ENCODE measurements at places on chromosomes 1 and 21.
A peak's percentile ranks its signal among the peaks of the same experiment; 100 is the strongest.

DNA sequence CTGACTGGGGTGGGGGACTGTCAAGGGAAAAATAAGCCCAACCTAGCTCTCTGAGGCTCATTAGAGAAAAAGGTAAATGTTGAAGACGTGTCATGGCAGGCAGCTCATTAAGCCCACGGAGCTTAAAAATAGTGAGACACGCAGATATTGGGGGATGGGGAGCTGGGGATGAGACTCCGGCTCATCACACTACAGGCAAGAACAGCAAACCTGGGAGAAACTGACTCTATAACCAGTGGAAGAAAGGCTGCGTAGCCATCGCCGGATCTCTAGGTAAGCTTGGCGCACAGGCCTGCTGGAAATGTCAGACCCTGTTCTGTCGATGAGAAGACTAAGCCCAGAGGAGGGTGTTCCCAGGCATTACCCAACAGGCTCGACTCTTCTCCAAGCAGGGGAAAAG is 78.0 kb downstream of the SYT2 start:
- DNase-seq = no peak

- DNase-seq = no peak
Observed at GRCh38 chr1:229714964-229715603, 89.0 kb downstream of the URB2 start.

DNA sequence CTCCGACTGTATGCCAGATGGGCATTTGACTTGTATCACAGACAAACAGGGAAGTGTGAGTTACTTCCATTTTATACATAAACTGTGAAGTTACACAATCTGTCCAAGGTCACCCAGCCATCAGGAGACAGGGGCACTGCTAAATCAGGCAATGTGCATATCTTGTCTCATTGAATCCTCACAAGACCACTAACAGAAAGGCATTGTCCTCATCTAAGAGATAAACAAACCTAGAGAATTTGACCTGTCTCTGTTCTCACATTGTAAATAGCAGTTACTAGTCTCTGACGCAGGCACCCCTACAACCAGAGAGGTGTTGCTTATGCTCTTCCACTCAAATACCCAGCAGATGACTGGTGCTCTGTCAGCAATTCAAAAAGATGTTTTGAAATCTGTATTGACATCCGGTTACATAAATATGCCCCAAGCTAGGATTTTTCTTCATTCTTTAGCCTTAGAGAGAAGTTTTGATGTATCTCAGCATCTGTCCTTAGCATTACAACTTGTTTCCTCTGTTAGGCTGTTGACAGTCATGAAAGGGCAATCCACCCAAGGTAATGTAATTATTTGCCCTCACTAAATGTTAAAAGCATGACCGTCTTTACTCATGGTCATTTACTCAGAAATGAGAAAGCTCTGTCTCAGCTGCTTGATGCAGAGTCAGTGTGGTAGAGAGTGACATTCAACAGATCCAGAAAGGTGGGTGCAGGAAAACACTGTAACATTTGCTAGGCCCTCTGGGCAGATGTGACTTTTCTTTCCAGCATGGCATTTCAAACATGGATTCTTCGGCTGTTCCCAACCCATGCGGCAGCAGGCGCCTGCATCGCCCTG is 51.9 kb upstream of the ZNF326 start:
- DNase-seq = no peak

GRCh38 chr1:84090447-84091245 is 53.4 kb upstream of the PRKACB start:
- no peak for DNase-seq

DNA sequence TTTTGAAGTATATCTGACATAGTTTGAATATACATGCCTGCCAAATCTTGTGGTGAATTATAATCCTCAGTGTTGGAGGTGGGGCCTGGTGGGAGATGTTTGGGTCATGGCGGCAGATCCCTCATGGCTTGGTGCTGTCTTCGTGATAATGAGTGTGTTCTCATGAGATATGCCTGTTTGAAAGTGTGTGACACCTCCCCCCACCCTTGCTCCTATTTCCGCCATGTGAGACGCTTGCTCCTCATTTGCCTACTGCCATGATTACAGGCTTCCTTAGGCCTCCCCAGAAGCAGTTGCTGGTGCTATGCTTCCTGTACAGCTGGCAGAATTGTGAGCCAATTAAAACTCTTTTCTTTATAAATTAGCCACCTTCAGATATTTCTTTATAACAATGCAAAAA is 436.6 kb upstream of the BEND5 start:
- no peak for DNase-seq

DNA sequence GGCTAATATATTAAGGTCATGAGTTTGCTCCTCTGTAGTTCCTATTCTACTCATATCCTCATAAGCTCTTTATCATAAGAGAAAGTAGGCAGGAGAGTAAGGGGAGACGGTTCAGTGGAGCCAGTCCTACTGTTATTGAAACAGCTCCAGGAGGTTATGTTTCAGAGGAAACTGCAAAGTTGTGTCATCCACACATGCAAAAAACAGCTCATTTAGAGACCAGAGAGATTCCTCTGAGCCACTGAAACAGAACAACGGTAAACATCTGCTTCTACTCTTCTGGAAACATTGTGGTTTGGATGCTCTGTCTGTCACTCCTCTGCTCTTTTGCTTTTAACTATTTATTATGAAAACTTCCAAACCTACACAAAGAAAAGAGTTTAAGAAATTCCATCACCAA is 66.3 kb upstream of the PPP2R5A start:
- no peak for DNase-seq

DNA sequence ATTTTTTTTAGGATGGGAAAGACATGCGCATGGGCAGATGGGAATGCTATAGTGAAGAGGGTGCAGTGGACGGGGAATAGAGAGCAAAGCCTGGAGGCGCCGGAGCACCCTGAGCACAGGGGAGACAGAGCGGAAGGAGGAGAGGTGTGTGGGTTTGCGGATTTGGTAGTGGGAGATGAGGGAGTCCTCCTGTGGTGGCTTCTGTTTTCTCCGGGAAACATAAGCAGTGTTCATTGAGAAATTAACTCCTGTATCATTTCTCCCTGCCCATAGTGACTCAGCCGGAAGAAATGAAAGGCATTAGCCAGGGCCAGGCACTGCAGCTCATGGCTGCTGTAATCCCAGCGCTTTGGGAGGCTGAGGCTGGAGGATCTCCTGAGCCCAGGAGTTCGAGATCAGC is 4.7 kb upstream of the PTPRF start:
- no peak for DNase-seq

DNA sequence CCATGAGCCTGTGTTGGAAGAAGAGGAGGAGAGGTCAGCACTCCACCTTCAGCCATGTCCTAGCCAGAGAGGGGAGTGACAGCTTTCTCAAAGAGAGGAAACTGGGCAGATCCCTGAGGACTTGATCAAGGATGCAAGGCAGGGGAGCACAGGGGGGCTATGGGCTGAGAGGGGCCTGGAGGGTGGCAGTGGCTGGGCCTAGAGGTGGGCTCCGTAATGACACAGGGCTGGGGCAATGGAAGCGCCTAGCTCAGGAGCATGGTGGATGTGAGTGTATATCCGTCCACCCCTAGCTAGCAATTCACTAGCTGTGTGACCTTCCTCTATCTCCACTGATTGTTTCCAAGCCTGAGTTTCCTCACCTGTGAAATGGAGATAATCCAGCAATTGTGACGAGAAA is 32.6 kb downstream of the NEK2 start:
- DNase-seq = no peak

- no peak for DNase-seq
Observed at GRCh38 chr1:239587066-239587465, 200.7 kb downstream of the CHRM3 start.

GRCh38 chr1:5874416-5875110 is 117.7 kb downstream of the NPHP4 start:
- DNase-seq = no peak

GRCh38 chr1:39529901-39530535 is 38.6 kb downstream of the BMP8A start:
- DNase-seq = no peak

DNA sequence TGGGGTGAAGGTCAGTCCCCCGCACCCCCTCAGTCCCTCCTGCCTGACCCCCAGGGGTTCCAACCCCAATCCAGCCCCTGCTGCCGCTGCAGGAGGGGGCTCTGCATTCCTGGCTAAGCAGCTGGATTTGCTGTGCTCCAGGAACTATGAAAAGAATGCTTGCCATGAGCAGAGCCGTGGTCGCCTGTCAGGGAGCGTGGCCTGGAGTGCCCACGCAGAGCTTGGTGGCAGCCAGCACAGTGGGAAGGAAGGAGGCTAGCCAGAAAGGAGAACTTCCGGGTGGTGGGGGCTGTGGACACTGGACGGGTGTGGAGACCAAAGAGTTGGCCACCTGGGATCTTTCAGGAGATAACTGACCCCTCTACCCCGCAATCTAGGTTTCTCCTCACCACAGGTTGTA is 5.6 kb downstream of the COL8A2 start:
- no peak for DNase-seq

- peak; percentile 45 for DNase-seq
Observed at GRCh38 chr1:213782941-213783672, 204.7 kb upstream of the PROX1 start.

DNA sequence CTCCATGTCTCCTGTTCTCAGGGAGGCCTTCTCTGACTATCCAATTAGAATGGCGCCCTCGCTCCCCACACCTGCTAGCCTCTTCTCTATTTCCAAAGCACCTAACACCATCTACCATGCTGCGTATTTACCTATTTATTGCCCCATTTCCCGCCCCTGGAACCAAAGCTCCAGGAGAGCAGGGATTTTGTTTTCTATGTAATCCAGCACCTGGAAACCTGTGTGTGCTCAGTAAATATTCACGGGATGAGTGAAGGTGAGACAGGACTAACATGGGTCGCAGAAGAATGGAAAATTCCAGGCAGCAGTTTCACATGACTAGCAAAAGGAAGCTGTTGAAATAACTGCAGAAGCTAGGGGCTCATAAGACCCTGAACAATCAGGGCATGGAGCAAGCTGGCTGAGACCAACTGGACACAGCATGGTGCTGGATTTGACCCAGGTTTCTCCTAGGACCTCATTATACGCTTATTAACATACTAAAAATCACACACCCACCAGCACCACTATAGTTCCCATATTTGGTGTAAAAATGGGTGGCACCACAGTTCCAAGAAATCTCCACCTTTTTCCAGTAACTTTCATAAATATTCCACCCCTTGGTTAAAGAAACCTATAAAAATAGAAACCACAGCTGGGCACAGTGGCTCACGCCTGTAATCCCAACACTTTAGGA is 15.1 kb upstream of the TENT5B start:
- DNase-seq = no peak

DNA sequence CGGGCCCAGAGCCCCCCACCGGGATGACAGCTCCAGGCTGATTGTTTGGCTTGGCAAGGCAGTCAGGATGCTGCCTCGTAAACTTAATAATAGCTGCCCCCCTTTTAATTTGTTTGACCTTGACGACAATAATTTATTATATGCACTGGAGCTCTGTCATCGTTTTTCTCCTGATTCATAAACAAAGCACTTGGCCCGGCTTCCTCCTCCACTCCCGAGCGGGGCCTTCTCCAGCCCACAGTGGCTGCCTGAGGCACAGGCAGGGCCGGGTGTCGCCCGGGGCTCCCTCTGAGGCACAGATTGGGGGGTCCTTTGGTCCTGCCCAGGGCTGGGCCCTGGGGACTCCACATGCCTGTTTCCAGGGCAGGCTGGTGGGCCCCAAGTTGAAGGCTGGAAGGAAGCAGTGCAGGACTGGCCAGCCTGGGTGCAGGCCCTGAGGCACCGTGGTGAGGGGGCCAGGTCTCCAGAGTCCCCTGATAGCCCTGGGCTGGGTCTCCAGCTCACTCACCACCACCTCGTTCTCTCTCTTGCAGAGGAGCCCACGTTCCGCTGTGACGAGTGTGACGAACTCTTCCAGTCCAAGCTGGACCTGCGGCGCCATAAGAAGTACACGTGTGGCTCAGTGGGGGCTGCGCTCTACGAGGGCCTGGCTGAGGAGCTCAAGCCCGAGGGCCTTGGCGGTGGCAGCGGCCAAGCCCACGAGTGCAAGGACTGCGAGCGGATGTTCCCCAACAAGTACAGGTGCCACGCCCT is 52.0 kb upstream of the ARHGEF16 start:
- DNase-seq = no peak

GRCh38 chr1:94118013-94118412 is 2.9 kb downstream of the ABCA4 start:
- DNase-seq = no peak

DNA sequence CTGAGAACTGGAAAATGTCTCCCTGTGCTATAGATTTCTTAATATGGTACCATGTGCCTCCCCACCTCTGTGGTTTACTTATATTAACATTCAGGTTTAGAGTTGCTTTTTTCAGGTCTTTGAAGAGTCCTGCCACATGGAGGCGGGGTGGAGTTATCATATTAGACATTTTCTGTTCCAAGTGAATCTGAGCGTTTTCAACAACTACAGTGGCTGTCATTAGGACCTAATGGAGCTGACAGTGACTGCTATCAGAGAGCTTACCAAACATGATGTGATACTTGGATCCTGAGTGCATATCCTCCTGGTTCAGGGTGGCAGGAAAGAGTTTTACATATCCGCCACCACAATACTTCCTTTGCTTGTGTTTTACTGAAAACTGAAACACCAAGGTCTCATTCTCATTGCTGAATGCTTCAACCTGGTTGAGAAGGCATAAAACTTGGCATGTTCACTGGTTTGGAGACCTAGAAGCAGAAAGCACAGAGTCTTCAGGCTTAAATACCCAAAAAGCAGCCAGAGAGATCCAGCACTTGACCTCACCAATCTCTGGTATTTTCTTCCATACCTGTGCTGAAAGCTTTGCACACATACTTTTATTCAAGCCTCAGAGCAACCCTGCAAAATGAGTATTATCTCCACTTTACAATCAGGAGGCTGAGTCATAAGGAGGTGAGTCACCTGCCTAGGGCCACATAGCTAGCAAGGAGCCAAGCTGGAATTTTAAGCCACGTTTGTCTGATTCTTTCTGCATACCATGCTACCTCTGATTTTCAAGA is 47.4 kb upstream of the OSBPL9 start:
- DNase-seq = no peak

DNA sequence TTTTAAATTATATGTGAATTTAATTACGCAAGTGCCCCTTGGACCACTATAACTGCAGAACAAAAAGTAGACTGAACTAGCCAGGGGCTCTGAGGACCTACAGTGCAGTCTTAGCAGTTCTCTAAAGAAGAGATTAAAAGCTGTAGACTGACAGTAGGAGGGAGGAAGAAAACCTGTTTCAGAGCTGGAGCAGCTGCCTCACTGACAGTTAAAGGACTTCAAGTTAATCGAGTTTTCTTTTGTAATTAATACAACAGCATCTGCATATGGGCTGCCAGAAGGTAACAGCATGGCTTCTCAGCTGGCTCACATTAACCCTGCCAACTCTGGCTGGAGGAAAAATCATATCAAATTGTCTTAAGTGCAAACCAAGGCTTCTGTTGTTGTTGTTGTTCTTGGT is 19.9 kb downstream of the DSTYK start:
- peak; percentile 45 for DNase-seq

GRCh38 chr1:221435504-221435904 is 306.4 kb downstream of the DUSP10 start:
- DNase-seq = peak; percentile 46

DNA sequence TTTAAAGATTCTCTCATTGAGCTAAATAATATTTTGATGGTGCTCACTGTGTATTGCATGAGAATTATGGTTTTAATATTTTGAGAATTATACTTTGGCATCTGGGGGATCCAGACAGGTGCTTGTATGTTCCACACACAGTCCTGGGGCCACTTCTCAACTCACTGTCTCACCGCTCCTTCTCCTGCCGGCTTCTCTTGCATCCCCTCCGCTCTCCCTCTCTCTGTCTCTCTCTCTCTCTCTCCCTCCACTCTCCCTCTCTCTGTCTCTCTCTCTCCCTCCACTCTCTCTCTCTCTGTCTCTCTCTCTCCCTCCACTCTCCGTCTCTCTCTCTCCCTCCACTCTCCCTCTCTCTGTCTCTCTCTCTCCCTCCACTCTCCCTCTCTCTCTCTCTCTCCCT is 32.2 kb upstream of the ZC3H12A start:
- no peak for DNase-seq

GRCh38 chr1:6505367-6506209 is 14.1 kb upstream of the PLEKHG5 start:
- DNase-seq = no peak
